ENCODE measurements at places on chromosomes 2 and 18. TPM values are rescaled to one million over a fixed set of nuclear protein-coding genes. Genes with fewer than 3 reads are reported as not detected.

The MEX3C gene
- 82.7 TPM for total RNA-seq

The VIT gene
- total RNA-seq, result not detected

The GALR1 gene
- not detected for total RNA-seq

The RUFY4 gene
- total RNA-seq, result not detected

The AOX1 gene
- total RNA-seq, result 7.5 TPM
